Stimulated activated CD4-positive, alpha-beta T cell treated with anti-CD3 and anti-CD28 coated beads, Interleukin-2, amount 100 ng/mL, for 4 hours (primary cell): ENCODE measurements at places on chromosomes 2 and 18.

GRCh38 chr2:58042486-58042970 is 4.1 kb upstream of the VRK2 start:
- peak; percentile 44 for DNase-seq

DNA sequence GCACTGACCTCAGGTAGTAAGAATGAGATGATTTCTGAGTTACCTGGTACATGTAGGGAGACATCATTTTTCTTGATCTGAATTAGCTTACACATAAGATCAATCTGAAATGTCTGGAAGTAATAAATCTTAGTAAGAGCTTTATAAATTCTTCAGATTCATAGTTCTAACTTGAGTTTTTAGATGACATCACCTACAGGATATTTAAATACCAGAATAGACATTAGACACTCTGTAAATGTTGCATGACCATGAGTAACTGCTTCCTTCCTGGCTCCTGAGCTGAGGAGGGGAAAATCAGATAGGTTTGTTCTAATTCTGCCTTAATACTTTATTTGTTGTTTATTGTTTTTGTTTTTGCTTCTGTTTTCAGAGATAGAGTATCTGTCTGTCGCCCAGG is 181.8 kb downstream of the PHLPP1 start:
- DNase-seq: no peak

DNA sequence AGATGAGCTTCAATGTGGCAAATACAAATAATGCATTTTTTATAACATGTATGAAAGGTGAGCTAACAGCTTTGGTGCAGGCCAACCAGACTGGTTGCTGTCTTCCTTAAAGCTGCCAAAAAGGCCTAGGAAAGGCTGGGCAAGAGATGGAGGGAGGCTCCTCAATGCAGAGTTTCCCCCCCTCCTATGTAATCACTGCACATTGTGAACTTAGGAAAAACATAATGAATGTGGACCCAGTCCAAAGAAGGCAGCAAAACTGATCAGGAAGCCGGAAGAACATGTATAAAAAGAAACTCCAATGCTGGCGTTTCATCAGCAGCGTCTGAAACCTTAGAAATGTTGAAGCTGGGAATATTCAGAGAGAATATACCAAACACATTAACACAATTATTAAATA is 84.2 kb upstream of the LYPD6 start:
- no peak for DNase-seq

- DNase-seq: no peak
Measured at GRCh38 chr2:67879586-67880290, 183.1 kb downstream of the C1D start.

DNA sequence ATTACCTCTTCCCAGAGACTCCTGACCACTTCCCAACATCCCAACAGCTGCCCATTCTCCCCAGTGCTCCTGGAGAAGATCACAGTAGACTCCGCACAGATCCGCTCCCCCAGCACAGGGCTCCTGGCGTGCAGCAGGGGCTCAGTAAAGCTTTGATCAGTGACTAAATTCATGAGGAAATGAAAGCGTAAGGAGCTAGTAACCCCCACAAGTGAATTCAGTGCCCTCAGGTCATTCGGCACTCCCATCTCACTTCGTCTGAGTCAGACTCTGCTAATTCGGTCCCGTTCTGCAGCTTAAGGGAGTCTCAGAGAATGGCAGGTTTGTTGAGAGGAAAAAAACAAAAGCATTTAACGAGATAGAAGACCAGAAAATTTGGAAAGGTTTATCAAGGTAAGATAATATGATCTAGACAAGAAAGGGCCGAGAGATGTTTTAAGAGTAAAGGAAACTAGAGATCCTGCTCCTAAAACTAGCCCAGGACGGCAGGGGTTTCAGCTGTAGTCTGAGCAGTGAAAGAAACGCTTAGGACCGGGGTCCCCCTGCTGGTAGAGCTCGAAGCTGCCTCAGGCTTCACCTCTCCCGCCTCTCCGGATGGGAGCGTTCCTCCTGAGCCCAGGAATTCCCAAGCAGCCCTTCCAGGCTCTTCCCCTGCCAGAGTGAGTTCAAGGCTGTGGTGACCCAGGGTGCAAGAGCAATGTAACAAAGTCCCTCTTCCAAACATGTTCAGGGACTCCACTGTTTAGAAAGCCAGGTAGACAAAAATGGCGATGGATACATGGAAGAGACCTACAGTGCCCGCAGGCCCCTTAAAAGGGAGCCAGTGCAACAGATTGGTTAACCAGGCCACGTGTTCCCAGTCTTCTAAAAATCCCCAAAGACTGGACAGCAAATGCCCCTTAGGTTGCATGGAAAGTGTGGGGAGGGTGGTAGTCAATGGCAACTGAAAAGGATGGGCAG is 127.3 kb downstream of the DNER start:
- no peak for DNase-seq

GRCh38 chr2:96952016-96952750 is 34.2 kb downstream of the FAM178B start:
- DNase-seq: no peak

GRCh38 chr2:111995148-111995547 is 59.9 kb upstream of the TMEM87B start:
- DNase-seq: no peak

- no peak for DNase-seq
Measured at GRCh38 chr2:196967116-196967515, 40.6 kb upstream of the PGAP1 start.

DNA sequence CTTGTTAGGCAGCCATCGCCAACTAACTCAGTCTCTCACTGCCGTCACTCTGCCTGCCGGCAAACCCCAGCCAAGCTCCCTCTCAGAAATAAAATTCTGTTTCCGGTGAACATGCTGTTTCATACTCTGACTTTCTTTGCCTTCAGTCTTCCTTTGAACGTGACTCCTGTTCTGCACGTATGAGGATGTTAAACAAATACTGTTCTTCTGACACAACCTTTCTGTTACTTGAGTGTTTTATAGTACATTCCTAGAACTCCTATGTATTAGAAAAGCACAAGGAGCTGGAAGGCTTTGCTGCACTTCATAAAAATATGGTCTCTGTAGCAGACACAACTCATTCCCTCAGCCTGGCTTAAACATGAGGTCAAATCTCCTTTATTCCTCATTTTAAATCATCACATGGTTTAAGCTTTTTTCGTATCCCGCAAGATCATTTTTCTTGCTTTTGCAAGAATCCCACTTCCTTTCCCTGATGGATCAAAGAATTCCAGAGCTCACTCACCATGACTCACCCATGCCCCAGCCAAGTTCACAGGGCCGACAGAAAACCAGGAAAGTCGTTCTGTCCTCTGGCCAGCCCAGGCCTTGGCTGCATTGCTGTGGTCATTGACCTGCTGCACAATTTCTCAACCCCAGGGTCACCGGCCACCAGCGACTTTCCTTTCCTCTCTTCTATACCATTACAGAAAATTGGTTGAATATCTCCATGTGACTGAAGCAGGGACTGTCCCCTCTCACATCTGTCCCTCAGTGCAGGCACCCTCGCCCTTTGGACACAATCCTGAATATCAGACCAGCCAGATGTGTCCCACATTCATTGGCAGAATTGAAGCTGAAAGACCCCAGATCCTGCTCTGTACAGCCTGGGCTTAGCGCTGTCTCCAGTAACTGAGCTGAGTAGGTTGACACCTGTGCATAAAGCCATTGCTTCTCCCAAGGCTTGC is 183.1 kb upstream of the ARL4C start:
- DNase-seq: no peak

- no peak for DNase-seq
Measured at GRCh38 chr18:3264362-3264761, 2.4 kb downstream of the MYL12B start.

DNA sequence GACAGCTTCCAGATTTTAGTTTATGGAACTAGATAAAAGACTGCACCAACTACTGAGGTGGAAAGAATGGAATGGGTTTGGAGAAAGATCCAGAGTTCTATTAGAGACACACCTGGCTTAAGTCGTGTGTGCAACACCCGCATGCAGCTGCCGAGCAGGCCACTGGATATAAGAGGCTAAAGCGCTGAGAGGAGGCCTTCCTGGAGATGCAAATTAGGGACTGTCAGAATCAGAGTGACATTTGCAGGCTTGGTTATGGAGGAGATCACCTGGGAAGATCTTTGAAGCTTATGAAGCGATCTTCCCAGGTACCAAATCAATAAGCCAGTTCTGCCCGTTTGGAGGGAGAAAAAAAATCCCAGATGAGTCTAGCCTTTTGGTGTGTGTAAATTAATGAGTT is 30.4 kb upstream of the KLHL29 start:
- no peak for DNase-seq

- no peak for DNase-seq
Measured at GRCh38 chr18:74288041-74288440, 3.7 kb downstream of the CYB5A start.

GRCh38 chr2:156279446-156280150 is 52.9 kb downstream of the NR4A2 start:
- DNase-seq: no peak

DNA sequence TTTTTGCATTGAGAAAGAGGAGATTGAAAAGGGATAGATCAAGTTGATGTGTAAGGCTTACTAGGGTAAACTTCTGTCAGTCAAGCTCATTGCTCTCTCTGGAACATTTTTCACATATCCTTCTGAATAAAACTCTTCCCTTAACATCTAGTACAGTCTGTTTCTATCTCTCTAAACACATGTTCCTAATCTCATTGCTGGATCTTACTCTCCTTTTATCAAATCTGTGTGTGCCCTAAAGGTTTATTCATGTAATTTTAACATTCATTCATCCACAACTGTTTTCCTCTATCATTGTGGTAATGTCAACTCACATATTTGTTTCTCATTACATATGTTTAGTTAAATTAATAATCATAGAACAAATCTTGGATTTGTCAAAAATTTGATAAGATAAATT is 277.9 kb upstream of the GULP1 start:
- DNase-seq: no peak

- no peak for DNase-seq
Measured at GRCh38 chr2:3277050-3277747, 100.4 kb downstream of the EIPR1 start.

GRCh38 chr2:138084206-138084605 is 119.9 kb downstream of the HNMT start:
- no peak for DNase-seq

DNA sequence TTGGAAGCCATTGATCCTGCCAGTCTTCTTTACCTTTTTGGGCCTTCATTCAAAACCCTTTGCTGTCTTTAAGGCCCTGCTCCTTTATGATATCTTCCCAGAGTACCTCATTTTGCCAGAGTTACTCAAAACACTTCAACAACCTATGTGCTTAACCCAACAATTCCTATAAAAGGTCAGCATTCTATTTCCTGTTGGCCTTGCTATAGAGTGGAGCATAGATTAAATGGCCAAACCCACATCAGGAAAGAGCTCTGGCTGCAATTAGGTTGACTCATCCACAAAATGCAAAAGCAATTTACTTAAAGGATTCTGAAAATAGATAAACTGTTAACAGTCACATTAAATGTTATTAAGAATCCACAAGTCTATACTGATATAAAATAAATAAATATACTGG is 21.2 kb downstream of the MRPL33 start:
- DNase-seq: no peak

DNA sequence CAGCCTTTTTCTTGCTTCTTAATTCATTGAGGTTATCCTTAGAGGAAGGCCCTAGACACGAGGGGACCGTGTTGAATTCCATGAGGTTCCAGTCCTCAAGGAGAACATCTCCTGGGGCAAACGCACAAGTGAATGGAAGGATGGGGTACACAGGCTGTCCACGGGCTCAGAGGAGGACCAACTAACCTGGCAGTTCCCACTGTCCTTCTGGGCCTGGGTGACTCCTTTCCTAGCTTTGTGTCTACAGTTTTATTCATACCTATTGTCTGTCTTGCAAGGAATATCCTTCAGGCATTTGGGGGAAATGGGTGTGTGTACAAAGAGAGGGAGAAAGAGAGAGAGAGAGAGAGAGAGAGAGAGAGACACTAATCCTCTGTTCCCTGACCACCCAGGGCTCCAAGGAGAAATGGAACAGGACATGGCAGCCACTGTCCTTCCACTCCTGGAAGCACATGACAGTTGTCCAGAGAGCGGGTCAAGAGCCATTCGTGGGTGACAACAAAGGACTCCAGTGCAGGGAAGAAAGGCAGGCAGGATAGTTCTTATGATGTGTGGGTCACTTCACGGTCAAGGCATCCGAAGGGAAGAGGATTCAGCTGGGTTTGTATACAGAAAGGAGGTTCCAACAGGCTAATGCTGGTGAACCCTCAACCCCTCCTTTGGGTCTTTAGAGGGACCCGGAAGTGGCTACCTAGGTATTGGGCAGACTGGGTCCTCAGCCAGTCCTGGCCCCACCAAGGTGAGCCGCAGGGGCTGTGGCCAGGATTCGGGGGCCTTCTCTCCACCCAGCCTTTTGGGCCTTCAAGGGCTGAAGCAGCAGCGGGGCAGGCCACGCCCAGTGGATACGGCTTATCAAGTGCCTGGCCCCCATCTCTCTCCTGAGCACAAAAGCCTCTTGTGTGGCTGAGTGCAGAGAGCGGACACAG is 150.6 kb downstream of the MYCN start:
- DNase-seq: no peak

GRCh38 chr2:98170076-98170475 is 83.1 kb downstream of the VWA3B start:
- no peak for DNase-seq

GRCh38 chr2:33144243-33144642 is 197.5 kb downstream of the LTBP1 start:
- DNase-seq: no peak

DNA sequence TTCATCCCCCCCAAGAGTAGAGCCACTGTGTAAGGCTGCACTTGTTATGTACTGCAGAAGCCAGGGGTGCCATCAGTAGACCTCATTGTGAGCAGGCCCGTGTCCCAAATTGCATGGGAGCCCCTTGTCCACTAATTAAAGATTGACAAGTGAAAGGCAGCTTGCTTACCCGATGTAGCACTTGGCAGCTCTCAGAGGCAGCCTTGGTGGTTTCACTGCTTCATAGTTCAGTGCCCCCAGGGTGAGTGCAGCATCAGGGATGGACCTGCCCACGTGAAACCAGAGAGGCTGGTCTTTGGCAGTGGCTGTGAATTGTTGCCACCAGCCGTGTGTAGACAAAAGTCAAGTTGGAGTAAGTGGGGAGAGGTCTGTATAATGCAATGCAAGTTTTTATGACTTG is 13.3 kb downstream of the TUBB6 start:
- DNase-seq: no peak

GRCh38 chr2:15804246-15804619 is 136.1 kb upstream of the MYCN start:
- no peak for DNase-seq

DNA sequence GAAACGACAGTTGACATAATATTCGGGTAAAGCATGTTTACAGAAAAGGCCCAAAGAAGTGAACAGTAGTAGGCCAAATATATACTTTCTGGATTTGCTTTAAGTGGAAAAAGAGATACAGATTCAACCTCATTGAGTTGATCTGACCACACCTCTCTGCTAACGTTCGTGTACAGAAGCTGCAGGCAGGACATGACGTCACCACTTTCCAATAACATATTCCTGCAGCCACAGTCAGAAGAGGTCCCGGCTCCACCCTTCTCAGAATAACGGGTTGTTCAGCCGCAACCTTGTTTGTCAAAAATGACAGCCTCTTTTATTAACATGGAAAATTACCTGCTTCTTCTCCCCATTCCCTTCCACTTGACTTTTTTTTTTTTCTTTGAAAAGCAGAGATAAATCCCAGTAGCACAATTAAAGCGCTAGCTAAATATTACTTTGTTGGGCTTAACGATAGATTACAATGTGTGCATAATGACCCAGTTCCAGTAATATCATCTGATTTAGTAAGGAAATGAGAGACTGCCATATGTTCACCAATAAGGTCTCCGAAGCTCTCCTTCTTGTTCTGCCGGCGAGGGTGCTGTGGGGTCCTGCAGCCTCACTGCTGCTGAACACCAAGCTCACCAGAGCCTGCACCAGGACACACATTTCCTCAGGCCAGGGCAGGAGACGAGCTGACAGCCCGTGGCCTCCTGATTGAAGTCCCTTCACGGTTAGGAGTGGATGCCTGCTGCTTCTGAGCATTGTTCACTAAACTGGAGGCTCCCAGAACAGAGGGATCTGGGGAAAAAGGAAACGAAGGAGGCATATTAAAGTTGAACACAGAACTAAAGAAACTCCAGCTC is 451.0 kb upstream of the SALL3 start:
- DNase-seq: no peak
